ENCODE measurements at places on chromosomes 2 and 18. TPM values are rescaled to one million over a fixed set of nuclear protein-coding genes. Genes with fewer than 3 reads are reported as not detected.

LINC00305 gene
- not detected for total RNA-seq

DNA sequence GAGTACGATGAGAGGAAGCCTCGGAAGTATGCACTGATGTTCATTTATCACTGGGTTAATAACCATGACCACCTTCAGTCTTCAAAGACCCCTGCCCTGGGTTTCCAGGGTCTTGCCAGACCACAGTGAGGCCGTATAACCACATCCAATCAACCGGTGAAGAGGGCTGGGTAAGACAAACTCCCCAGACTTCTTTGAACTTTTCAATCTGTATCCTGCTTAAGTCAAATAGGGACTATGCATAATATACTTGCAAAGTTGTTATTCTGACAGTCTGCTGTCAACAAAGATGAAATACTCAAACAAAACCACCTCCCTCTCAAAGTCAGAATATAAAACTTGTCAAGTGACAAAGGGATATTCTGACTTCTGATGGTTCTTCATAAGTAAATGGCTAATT, 54.0 kb downstream of the KLF7 start:
- no peak overlapping the region for H3K4me3 ChIP-seq
- H3K27ac ChIP-seq: no peak overlapping the region
- peaks cover 22% of the 10 kb centered on the region for H3K36me3 ChIP-seq

- H3K4me3 ChIP-seq: no peak overlapping the region
- H3K36me3 ChIP-seq: peaks cover 4% of the 10 kb centered on the region
- peaks cover 89% of the 10 kb centered on the region for H3K27me3 ChIP-seq
- no peak overlapping the region for H3K27ac ChIP-seq
These were observed 2.5 kb downstream of the RAX start for GRCh38 chr18:59270689-59271257.

DNA sequence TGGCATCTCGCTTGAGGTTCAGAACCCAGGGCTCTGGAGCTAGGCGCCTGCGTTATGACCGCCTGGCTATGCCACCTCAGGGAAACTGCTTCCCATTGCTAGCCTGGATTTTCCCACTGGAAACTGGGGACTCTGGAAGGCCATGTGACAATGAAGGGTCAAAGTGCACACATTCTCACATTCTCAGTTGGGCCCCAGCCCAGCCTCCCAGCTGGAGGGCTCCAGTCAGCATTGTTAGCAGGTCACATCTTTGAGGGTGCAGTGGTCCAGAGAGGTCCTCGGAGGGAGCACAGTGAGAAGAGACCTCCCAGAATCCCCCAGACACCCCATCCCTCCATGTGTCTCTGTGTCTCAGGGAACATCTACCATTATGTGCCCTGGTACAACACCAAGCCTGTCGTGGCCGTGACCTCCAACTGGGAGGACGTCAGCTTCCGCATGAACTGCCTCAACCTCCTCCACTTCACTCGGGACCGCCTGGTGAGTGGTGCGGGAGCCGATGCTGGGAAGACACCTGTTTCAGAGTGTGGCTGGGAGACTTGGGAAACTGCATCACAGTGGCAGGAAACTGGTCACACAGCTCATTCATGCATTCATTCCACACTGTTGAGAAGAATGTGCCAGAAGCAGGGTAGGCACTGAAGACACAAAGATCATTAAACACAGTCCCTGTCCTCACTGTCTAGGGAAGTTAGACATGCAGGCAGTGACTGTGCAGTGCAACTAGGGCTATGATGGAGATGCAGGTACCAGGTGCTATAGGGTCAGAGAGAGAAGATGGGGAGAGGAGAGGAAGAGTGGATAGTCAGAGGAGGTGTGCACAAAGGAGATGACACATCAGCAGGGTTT, 41.6 kb downstream of the FER1L5 start:
- no peak overlapping the region for H3K4me3 ChIP-seq
- H3K27ac ChIP-seq: peak overlapping the region; percentile 35
- DNase-seq: no peak
- H3K4me1 ChIP-seq: peaks cover 16% of the 10 kb centered on the region
- no peaks in the 10 kb centered on the region for H3K36me3 ChIP-seq
- peaks cover 10% of the 10 kb centered on the region for H3K27me3 ChIP-seq

DNA sequence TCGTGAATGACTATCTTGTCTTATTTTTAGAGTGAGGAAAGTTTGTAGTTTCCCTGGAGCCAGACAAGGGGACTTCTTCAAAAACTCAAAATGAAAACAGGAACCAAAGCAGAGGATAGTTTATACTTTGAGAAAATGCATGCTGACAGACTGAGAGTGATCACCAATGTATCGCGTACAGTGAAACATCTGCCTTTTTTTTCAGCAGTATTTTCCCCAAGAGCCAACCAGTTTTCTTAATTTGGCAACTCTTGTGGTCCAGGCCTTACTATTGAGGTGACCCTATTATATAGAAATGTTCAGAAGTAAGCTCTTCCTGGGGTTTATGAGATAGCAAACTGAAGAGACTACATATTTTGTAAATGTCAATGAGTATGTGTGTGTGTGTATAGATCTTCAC, 153.7 kb upstream of the VRK2 start:
- H3K4me3 ChIP-seq: no peak overlapping the region
- DNase-seq: no peak
- H3K36me3 ChIP-seq: no peaks in the 10 kb centered on the region
- no peak overlapping the region for H3K27ac ChIP-seq
- no peaks in the 10 kb centered on the region for H3K4me1 ChIP-seq
- no peaks in the 10 kb centered on the region for H3K27me3 ChIP-seq

- peaks cover 38% of the 10 kb centered on the region for H3K4me1 ChIP-seq
- peaks cover 19% of the 10 kb centered on the region for H3K36me3 ChIP-seq
- H3K27me3 ChIP-seq: no peaks in the 10 kb centered on the region
- DNase-seq: no peak
These were observed 69.3 kb downstream of the MBP start for GRCh38 chr18:77063260-77063659.

CMPK2 gene
- total RNA-seq: 4.4 TPM

DNA sequence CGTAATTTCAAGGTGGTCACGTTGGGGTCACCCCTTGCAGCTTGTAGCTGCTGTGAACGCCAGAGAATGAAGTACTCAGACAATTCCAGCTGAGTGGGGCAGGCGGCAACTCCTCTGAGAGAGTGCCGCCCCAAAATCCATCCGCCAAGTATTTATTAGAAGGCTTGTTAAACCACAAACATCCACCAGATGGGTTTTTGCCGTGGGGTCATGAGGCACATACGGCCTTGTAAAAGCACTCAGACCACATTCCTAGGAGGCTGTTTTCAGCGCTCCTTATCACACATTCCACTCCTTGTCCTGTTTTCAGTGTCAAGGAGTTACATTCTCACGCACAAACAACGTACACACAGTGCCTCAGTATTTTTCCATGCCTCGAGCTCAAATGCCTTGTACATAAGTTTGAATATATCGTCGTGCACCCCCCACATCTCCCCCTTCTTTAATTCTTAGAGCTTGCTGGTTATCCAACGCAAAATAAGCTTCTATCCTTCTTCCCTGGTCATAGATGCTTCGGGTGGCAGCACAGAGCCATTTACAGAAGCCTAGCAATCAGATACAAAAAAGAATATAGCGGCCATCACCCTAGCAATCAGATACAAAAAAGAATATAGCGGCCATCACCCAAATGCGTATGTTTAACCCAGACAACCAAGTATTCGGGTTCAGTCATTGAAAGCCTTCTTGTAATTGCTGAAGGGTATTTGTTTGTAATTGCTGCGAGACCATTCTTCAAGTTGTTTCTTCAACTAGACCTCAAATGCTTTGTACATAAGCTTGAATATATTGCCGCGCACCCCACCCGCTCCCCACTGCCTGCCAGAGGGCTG, 7.3 kb downstream of the ALPP start:
- no peak for DNase-seq
- H3K27me3 ChIP-seq: peaks cover 79% of the 10 kb centered on the region
- H3K36me3 ChIP-seq: peaks cover 3% of the 10 kb centered on the region
- H3K4me1 ChIP-seq: peaks cover 14% of the 10 kb centered on the region

DNA sequence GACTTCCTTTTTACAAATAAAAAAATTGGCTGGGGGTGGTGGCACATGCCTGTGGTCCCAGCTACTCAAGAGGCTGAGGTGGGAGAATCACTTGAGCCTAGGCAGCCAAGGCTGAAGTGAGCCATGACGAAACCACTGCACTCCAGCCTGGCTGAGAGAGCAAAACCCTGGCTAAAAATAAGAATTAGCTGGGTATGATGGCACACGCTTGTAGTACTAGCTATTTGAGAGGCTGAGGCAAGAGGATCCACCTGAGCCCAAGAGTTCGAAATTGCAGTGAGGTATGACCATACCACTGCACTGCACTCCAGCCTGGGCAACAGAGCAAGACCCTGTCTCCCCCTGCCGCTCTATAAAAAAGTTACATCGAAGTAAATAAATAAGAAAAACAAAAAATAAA, 33.7 kb downstream of the GFPT1 start:
- H3K4me1 ChIP-seq: no peaks in the 10 kb centered on the region
- H3K36me3 ChIP-seq: peaks cover 30% of the 10 kb centered on the region
- H3K27ac ChIP-seq: no peak overlapping the region
- H3K4me3 ChIP-seq: no peak overlapping the region
- no peaks in the 10 kb centered on the region for H3K27me3 ChIP-seq

DNA sequence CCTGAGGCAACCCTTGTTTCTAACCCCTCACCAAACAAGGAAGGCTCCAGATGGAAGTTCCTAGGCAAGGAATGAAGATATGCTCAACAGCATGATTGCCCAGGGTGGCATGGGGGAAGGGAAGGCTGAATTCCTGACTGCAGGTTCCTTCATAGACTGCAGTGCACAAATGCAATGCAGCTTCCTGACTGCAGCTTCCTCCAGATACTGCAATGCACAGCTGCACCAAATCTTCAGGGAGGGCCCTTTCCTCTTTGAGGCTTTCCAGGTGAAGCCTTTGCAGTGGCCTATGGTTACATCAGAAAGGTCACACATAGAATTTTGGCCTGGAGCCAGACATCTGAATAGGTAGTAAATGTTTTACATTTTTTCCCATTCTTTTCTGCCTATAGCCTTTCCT, 58.8 kb upstream of the DYNAP start:
- no peak overlapping the region for H3K27ac ChIP-seq
- DNase-seq: no peak
- no peak overlapping the region for H3K4me3 ChIP-seq
- no peaks in the 10 kb centered on the region for H3K27me3 ChIP-seq

DNA sequence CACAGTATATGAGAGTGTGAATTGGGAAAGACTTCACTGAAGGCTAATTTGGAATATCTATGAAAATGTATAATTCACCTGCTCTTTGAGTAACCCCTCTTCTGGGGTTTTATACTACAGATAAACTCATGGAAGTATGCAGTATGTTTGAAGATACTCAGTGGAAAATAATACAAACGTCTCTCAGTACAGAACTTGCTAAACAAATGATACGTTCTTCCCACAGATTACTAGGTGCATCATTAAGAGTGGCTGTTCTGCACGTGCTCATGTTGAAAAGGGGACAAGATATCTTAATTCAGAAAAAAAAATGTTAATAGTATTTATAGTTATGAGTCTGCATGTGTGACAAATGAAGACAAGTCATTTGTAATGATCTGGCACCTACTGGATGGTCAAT, 70.2 kb upstream of the EPAS1 start:
- no peaks in the 10 kb centered on the region for H3K27me3 ChIP-seq
- no peak overlapping the region for H3K27ac ChIP-seq
- no peak overlapping the region for H3K4me3 ChIP-seq
- H3K36me3 ChIP-seq: no peaks in the 10 kb centered on the region
- H3K4me1 ChIP-seq: peaks cover 8% of the 10 kb centered on the region

GRCh38 chr18:46148810-46149209, 44.6 kb downstream of the HAUS1 start:
- H3K4me3 ChIP-seq: no peak overlapping the region
- no peak for DNase-seq
- peaks cover 17% of the 10 kb centered on the region for H3K4me1 ChIP-seq
- H3K27ac ChIP-seq: no peak overlapping the region

TRIM54 gene
- not detected for total RNA-seq

GRCh38 chr2:204545861-204546735, 823 bp downstream of the PARD3B start:
- H3K36me3 ChIP-seq: no peaks in the 10 kb centered on the region
- DNase-seq: peak; percentile 68
- H3K4me3 ChIP-seq: peak overlapping the region; percentile 93

GRCh38 chr2:26911911-26912861, 58.3 kb upstream of the MAPRE3 start:
- peaks cover 10% of the 10 kb centered on the region for H3K36me3 ChIP-seq
- no peak for DNase-seq
- no peak overlapping the region for H3K27ac ChIP-seq
- H3K27me3 ChIP-seq: peaks cover 8% of the 10 kb centered on the region

DNA sequence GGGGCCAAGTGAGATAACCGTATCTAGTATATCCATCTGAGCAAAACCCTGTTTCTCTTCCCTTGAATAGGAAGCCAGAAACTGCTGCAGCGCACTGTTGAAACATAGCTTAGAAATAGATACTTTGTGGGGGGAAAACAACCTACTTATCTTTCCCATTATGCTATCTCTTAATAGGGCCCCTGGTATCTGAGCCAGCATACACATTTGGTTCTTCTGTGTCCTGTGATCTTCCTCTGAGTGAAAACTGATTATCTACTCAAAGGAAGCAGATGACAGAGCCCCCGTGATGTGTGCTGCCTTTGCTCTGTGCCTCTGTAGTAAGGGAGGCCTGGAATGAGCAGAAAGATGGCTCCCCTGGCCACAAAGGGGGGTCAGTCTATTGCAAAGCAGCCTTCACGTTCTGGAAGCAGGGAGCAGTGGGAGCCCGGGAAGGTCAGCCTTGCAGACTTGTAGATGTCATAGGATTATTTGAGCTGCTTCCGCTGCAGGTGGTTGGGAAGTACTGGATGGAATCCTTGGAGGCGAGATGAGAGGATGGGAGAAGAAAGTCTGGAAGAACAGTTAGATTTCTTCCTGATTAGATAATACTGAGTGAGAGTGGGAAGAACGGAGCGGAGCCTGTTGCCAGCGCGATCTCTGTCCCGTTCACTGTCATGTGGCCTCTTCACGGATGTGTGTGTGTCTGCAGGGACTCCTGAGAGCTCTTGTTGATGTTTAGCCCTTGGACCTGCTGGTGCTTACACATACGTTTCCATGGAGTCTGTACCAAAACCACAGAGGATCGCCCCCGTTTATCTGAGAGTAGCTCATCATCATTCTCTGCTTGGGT, 150.1 kb downstream of the AGAP1 start:
- H3K4me3 ChIP-seq: no peak overlapping the region
- peaks cover 5% of the 10 kb centered on the region for H3K36me3 ChIP-seq

GRCh38 chr18:13184396-13184795, 34.2 kb upstream of the LDLRAD4 start:
- no peaks in the 10 kb centered on the region for H3K4me1 ChIP-seq
- no peaks in the 10 kb centered on the region for H3K36me3 ChIP-seq
- H3K27ac ChIP-seq: no peak overlapping the region
- no peak overlapping the region for H3K4me3 ChIP-seq
- H3K27me3 ChIP-seq: peaks cover 3% of the 10 kb centered on the region
- no peak for DNase-seq

KCNG3 gene
- total RNA-seq: 0.88 TPM

DNA sequence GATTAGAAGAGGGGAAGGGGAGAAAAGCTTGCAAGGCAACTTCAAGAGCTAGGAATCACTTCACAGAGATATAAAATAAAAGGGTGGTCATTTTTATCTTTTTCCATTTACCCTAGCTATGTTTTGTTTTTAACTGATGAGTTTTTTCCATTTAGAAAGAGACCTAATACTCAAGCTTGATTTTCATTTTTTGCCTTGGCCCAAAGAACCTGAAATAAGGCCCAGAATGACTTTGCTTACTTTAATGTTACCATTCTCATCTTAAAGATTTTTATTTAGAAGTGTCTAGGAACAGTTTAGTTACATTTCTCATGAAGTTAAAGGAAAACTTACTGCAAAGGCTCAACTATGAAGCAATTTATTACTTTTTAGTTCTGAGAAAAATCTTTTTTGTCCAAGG, 276.3 kb upstream of the ZSWIM2 start:
- H3K4me3 ChIP-seq: no peak overlapping the region
- no peaks in the 10 kb centered on the region for H3K36me3 ChIP-seq
- peaks cover 5% of the 10 kb centered on the region for H3K4me1 ChIP-seq
- no peak for DNase-seq
- no peak overlapping the region for H3K27ac ChIP-seq
